NCI-H524 (cell line): ENCODE measurements at places on chromosomes 5 and 9.
A peak's percentile ranks its signal among the peaks of the same experiment; 100 is the strongest.

- no peak for DNase-seq
These were observed 338.0 kb downstream of the MAN2A1 start for GRCh38 chr5:110027527-110028322.

GRCh38 chr9:3810231-3810630 is 284.4 kb upstream of the RFX3 start:
- DNase-seq = no peak

GRCh38 chr9:126611592-126612325 is 2.0 kb upstream of the LMX1B start:
- peak; percentile 65 for DNase-seq

- DNase-seq = no peak
These were observed 32.7 kb upstream of the COL15A1 start for GRCh38 chr9:98911042-98911441.

- peak; percentile 53 for DNase-seq
These were observed 1.4 kb downstream of the EFNA5 start for GRCh38 chr5:107669096-107670031.

DNA sequence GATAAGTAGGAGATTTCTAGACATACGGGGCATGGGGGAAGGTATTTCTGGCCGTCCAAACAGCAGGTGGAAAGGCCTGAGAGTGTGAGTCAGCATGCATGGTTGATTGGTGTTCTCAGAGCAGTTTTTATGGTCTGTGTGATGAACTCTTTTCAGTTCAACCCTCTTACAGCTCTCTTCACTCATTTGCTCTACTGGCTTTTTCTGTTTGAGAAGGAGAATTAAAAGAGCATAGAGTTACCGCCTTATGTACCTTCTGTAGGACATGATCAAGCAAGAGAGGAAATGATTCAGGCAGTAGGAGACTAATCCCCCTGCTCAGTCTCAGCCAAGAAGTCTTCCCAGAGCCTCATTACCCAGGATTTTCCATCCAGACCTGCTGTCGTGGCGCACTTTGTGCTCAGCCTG is 92.4 kb downstream of the PRDM6 start:
- DNase-seq = no peak

GRCh38 chr5:133565993-133566392 is 46.3 kb downstream of the FSTL4 start:
- no peak for DNase-seq

DNA sequence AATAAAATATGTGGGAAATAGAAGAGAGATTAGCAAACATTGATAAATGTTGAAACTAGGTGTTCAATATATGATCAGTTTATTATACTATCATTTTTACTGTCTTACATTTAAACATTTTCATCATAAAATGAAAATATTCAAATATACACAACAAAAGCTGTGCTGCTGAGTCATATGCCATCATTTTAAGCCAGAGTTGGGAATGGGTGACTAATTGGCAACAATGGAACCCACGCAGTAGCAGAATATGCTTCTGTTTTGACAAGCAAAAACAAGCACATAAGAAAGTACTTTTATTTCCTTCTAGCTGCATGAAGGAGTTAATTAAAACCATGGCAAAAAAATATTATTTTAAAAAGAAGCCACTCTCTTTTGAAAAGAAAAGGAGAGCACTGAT is 340.0 kb upstream of the EDIL3 start:
- no peak for DNase-seq

- DNase-seq = peak; percentile 8
These were observed 97.8 kb downstream of the MPDZ start for GRCh38 chr9:13181652-13182051.

- DNase-seq = no peak
These were observed 5.8 kb downstream of the C5orf58 start for GRCh38 chr5:170238456-170239196.

DNA sequence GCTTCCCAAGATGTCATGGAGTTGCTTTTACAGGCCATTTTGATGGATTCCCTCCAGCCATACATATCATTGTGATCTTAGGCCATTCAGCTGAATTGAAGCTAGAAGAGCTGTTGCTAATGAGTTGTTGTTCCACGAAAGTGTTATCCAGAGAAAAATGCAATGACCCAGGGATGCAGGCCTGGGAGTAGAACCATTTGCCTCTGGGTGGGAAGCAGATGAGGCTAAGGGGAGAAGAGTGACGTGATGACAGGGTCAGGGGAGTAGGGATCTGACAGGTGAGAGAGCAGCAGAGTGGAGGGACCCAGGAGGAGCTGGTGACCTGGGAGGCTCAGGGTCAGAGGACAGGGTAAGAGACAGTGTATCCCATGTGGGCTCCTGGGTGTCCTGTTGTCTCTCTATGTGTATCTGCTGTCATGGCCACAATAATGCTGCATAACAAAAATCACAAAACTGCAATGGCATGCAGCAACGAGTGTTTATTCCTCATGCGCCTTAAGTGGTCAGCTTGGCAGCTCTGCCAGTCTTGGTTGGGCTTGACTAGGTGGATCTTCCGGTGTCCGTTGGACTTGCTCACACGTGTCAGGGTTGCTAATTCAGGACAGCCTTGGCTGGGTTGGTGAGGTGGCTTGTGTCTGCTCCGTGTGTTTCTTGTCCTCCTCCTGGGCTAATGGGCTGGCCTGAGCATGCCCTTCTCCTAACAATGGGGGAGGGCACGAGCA is 90.6 kb downstream of the LIFR start:
- no peak for DNase-seq
